ENCODE measurements at places on chromosomes 6 and 20. TPM values are rescaled to one million over a fixed set of nuclear protein-coding genes. Genes with fewer than 3 reads are reported as not detected.

PRELID3B gene
- total RNA-seq = 19.2 TPM

- H3K4me1 ChIP-seq = peaks cover 11% of the 10 kb centered on the region
- no peaks in the 10 kb centered on the region for H3K36me3 ChIP-seq
- H3K27ac ChIP-seq = peak within 1 kb of the TSS; percentile 65
Observed at GRCh38 chr20:44745598-44746366, at the start of gene KCNK15. Gene KCNK15 (plus strand): TSS chr20:44745865. CDS start chr20:44745911, 46 bp downstream.

DNA sequence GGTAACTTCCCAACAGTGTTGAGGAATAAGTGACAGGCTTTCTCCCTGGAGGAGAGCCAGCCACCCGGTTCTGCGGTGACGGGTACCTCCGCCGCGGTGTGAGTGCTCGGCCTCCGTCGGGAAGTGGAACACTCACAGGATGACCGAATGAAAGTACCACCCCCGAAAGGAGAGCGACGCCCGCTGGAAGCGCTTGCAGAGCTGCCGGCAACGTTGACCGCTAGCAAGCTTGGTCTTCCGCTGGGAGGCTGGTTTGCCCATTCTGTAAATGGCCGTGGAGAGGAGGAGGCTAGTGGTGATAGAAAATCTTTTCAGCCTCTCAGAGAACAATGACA lies 614 bp upstream of the TMEM242 start:
- H3K4me3 ChIP-seq = peak overlapping the region; percentile 69
- H3K27ac ChIP-seq = peak overlapping the region; percentile 95
- peaks cover 4% of the 10 kb centered on the region for H3K36me3 ChIP-seq
- no peaks in the 10 kb centered on the region for H3K4me1 ChIP-seq

LPA gene
- 0.42 TPM for total RNA-seq

TNNC2 gene
- not detected for total RNA-seq

DNA sequence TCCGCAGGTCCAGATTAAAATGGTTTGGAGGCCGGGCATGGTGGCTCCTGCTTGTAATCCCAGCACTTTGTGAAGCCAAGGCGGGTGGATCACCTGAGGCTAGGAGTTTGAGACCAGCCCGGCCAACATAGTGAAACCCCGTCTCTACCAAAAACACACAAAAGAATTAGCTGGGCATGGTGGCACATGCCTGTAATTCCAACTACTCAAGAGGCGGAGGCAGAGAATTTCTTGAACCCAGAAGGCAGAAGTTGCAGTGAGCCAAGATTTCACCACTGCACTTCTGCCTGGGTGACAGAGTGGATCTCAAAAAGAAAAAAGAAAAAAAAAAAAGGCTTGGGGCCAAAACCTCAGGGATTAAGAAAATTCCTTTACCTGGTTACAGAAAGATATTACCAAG lies 30.5 kb downstream of the C6orf15 start:
- H3K27ac ChIP-seq = no peak overlapping the region
- no peaks in the 10 kb centered on the region for H3K36me3 ChIP-seq
- DNase-seq = no peak
- H3K27me3 ChIP-seq = no peaks in the 10 kb centered on the region
- H3K4me1 ChIP-seq = peaks cover 15% of the 10 kb centered on the region

GRCh38 chr6:127971945-127972391 lies 71.1 kb upstream of the THEMIS start:
- H3K36me3 ChIP-seq = no peaks in the 10 kb centered on the region
- DNase-seq = no peak
- no peak overlapping the region for H3K4me3 ChIP-seq
- H3K27me3 ChIP-seq = no peaks in the 10 kb centered on the region
- H3K4me1 ChIP-seq = no peaks in the 10 kb centered on the region

DNA sequence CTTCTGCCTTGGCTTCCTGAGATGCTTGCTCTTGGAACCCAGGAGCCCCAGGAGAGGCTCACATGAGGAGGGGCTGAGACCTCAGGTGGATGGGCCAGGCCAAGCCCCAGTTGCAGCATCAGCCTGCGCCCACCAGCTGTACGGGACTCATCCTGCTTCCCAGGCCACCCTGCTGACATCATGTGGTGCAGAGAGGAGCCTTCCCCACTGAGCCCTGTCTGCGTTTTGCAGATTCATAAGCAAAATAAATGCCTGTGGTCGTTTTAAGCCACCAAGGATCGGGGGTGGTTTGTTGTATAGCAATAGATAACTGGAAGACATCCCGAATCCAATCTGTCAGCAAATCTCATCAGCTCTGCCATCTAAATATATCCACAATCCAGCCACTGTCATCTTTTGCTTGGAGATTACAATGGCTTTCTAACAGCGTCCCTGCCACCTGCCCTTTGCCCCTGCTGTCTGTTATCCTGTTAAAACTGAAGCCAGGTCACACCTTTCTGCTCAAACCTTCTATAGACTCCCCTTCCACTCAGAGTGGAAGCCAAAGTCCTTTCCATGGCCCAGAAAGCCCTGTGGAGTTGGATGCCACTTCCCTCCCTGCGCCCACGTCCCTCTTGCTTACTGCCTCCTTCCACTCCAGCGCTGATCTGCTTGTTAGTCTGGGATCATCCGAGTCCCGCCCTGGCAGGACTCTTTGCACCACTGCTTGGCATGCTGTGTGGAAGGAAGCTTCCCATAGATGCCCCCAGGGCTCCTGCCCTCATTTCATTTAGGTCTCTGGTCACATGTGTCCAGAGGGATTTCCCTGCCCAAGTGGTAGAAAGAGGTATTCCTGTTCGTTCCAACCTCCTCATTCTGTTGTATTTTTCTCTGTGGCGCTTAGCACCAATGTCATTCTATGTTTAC lies 24.0 kb upstream of the MLN start:
- H3K27ac ChIP-seq = no peak overlapping the region
- no peaks in the 10 kb centered on the region for H3K36me3 ChIP-seq
- H3K4me3 ChIP-seq = no peak overlapping the region
- peaks cover 28% of the 10 kb centered on the region for H3K27me3 ChIP-seq
- H3K4me1 ChIP-seq = no peaks in the 10 kb centered on the region

DNA sequence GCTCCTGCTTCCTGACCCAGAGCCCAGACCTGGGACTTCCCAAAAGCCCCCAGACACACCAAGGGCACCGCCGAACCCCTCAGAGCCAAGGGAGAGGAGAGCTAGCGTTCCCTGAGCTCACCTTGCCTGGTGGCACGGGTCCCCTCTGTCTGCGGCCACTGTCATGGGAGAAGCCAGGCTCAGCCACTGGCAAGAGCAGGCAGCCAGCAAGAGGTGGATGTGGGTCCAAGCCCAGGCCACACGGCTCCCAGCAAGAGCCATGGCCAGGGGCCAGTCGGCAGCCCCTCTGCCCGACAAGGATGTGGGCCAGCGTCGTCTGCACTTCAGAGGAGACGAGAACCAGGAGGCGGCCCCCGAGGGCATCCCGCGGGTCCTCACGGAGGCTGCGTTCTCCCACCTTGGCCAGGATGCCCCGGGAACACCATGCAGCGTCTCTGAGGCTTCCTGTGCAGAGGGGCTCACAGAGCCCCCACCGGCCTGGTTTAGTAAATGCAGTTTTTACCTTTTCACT lies 2.2 kb upstream of the PPDPF start:
- DNase-seq = no peak
- no peaks in the 10 kb centered on the region for H3K36me3 ChIP-seq
- H3K27me3 ChIP-seq = no peaks in the 10 kb centered on the region
- no peak overlapping the region for H3K27ac ChIP-seq
- no peak overlapping the region for H3K4me3 ChIP-seq

PMEPA1 gene
- 10.2 TPM for total RNA-seq

CLPSL2 gene
- total RNA-seq = not detected

- no peak overlapping the region for H3K27ac ChIP-seq
- H3K27me3 ChIP-seq = no peaks in the 10 kb centered on the region
- H3K4me1 ChIP-seq = no peaks in the 10 kb centered on the region
- H3K36me3 ChIP-seq = no peaks in the 10 kb centered on the region
- no peak for DNase-seq
Observed at GRCh38 chr20:31256959-31257358, 505 bp upstream of the DEFB115 start.

DNA sequence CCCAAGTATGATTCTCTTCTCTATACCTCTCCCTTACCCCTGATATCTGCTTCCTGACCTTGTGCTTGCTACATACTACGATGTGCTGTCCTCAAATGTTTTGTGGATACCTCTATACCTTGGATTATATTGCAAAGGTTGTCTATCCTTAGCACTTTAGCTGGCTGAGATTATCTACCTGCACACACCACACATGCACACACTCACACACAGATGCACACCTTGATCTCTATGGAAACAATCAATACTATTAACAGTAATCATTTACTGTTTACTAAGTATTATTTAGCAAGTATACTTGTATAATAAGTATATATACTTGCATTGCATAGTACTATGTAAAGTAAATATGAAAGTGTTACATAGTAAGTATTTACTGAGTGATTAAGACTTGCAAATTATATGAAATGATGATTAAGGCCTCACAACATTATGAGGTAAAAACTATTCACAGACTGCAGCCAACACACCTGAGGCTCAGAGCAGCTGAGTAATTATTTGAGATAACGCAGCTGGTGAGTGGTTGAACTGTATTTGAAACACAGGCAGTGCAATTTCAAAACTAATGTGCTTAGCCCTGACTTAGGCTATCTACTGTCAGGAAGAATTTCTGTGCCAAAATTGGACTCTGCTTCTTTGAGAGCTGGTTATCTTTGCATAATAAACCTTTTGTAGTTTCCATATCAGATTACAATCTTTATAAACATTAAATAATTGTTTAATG lies 699.9 kb downstream of the FRK start:
- DNase-seq = no peak
- no peak overlapping the region for H3K4me3 ChIP-seq
- H3K4me1 ChIP-seq = no peaks in the 10 kb centered on the region
- no peak overlapping the region for H3K27ac ChIP-seq
- H3K27me3 ChIP-seq = no peaks in the 10 kb centered on the region
- H3K36me3 ChIP-seq = no peaks in the 10 kb centered on the region

GRCh38 chr20:49979030-49979832 lies 3.5 kb upstream of the SNAI1 start:
- H3K4me3 ChIP-seq = no peak overlapping the region
- peaks cover 16% of the 10 kb centered on the region for H3K4me1 ChIP-seq
- no peak for DNase-seq
- no peaks in the 10 kb centered on the region for H3K36me3 ChIP-seq

GRCh38 chr6:79610306-79611009 lies 20.7 kb upstream of the SH3BGRL2 start:
- no peak for DNase-seq
- H3K27me3 ChIP-seq = no peaks in the 10 kb centered on the region
- H3K36me3 ChIP-seq = no peaks in the 10 kb centered on the region
- H3K4me3 ChIP-seq = no peak overlapping the region
- H3K27ac ChIP-seq = no peak overlapping the region
